ENCODE measurements at places on chromosomes 1 and 21.

- no peak for DNase-seq
Measured at GRCh38 chr1:231040019-231040799, at the start of gene FAM89A. TSS of gene FAM89A (minus strand) at chr1:231040254. CDS start at chr1:231040211, 43 bp downstream.

- no peak for DNase-seq
Measured at GRCh38 chr1:98735756-98736155, 74.2 kb downstream of the SNX7 start.

DNA sequence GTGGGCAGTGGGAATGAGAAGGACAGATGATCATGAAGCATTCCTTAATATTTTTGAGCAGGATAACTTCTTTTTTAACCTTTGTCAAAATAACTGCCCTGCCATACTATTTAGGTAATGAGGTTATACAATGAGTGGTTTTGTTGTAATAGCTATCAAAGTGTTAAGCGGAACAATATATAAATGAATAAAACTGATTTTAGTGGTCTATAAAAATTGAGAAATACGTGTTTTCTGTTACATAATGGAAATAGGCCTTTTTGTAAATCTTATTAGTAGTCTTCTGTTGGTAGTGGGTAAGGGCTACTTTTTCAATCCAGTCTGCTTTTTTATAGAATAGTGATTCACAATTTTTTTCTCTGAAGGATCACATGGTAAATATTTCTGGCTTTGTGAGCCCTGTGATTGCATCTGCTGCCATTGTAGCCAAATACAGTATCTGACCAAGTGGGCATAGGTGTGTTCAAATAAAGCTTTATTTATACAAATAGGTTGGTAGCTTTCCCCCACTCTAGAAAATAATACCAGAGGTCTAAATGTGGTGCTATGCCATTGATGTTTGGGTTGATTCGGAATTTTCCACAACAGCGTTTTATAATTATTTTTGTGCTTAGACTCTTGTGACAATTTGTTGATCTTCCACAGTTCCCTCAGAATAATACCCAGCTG is 4.3 kb downstream of the NEK7 start:
- no peak for DNase-seq

DNA sequence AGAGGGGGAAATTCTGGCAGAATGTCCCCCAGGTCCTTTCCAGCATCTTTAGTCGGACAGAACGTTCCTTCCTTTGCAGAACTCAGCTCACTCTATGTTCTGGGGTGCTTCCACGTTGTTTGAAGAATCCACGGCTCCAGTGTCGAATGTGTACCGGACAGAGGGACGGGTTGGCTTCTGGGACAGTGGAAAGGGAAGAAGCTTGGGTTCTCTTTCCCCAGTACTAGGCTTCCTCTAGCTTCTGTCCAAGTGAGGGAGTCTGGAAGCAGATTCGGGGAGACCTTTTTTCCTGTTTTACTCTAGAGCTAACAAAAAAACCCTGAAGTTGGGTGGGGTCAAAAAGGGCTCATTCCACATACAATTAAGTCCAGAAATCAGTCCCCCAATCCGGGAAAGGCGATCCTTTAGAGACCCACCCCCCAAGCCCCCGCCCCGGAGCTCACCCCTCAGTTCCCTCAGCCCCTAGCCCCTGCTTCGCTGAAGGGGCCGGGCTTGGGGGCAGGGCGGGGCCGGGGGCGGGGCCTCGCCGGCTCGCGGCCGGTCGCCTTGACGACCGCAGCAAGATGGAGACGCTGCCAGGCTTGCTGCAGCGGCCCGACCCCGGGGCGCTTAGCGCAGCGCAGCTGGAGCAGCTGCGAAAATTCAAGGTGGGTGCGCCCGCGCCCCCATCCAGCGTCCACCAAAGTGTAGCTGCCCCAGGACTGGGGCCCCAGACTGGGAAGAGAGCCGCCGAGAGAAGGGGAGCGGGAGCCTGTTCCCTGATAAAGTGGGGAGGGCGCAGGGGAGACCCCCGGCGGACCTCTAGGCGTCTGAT is at the start of gene RIIAD1:
Gene RIIAD1, plus strand, starts transcription at position 549 of the 814 bp plus-strand sequence. Its CDS starts 15 bp downstream, at position 564.
- DNase-seq, result no peak

- no peak for DNase-seq
Measured at GRCh38 chr1:190119683-190120082, 358.0 kb downstream of the BRINP3 start.
